ENCODE measurements at places on chromosomes 3 and 15.

DNA sequence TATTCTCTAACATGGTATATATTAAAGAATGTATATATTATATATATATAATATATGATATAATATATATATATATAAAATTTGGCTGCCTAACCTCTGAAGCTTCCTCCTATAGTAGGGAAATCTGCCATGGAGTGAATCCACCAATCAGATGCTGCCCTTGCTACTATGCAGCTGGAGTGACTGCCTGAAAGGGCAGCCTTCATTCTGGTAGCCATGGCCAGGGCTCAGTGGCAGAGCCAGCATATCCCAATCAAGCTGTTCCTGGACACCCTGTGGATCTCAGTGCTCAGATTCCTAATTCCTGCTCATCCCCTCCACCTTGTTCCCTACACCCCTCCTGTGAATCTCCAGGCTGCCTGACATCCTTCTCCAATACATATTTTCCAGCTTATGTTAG lies 2.2 kb upstream of the SH3GL3 start:
- no peak for DNase-seq

DNA sequence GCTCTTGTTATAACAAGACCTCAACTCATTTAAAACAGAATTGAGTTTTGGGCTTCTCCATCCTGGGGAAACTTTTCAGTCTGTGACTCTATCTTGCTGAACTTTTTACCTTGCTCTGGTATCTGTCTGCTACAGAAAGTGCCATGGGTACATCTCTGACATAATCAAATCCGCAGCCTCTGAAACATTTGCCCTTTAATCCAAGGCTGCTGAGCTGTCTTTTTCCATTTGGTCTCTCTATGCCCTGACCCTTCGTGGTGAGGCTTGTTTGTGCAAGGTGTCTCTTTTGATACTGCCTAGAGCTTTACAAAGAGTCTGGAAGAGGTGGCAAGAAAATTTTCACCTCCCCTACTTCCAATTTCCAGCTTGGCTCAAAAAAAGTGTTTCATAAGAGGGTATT lies 11.3 kb downstream of the TMEM108 start:
- DNase-seq: no peak

- DNase-seq: no peak
These were observed 412.9 kb upstream of the GRM7 start for GRCh38 chr3:6448011-6448410.

- no peak for DNase-seq
These were observed 33.3 kb upstream of the RPN1 start for GRCh38 chr3:128683957-128684356.

DNA sequence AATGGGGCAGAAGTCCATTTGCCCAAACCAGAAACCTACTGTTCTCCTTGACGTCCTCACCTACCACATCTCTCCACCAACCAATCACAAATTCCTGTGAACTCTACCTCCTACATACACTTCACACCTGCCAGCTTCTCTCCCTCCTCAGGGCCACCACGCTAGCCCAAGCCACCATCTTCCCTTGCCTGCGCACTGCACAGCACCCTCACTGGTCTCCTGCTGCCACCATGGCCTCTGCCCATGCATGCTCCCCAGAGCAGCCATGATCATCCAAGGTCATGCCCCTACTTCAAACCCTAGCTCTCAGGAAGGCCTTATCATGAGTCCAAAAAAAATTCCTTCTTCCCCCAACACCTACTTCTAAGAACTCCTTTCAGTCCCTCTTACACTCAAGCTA lies 1.1 kb upstream of the EPHB3 start:
- DNase-seq: no peak

GRCh38 chr15:91887321-91887720 lies 33.8 kb downstream of the SLCO3A1 start:
- DNase-seq: no peak

- DNase-seq: no peak
These were observed 195.3 kb downstream of the ABHD5 start for GRCh38 chr3:43885908-43886618.

GRCh38 chr15:34582461-34583371 lies 735 bp downstream of the GOLGA8B start:
- peak; percentile 8 for DNase-seq

GRCh38 chr3:124358156-124358555 lies 366.2 kb upstream of the ROPN1 start:
- no peak for DNase-seq

DNA sequence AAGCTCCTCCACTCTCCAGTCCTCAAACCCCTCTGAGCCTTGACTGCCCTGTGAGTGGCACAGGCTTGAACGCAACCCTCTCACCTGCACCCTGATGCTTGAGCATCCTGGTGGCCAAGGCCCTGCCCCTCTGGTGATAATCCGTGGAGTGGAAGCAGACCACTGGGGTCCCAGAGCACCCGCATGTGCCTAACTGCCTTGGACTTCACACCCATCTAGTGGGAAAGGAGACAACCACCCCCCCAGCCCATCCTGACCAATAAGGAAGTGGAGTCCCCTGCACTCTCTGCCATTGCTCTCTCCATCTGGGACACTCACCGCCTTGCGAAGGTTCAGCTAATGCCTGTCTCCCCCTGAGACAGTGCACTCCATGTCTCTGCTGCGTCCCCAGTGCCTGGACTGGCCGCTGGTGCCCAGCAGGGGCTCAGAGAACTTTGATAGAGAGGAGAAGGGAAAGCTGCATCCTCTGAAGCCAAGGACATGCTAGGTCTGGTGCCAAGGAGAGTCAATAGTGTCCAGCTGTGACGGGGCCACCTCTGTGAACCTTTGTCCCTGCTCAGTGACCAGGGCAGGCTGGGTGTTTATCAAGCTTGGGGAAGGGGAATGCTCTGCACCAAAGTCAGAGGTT lies 3.4 kb downstream of the KLF15 start:
- no peak for DNase-seq

DNA sequence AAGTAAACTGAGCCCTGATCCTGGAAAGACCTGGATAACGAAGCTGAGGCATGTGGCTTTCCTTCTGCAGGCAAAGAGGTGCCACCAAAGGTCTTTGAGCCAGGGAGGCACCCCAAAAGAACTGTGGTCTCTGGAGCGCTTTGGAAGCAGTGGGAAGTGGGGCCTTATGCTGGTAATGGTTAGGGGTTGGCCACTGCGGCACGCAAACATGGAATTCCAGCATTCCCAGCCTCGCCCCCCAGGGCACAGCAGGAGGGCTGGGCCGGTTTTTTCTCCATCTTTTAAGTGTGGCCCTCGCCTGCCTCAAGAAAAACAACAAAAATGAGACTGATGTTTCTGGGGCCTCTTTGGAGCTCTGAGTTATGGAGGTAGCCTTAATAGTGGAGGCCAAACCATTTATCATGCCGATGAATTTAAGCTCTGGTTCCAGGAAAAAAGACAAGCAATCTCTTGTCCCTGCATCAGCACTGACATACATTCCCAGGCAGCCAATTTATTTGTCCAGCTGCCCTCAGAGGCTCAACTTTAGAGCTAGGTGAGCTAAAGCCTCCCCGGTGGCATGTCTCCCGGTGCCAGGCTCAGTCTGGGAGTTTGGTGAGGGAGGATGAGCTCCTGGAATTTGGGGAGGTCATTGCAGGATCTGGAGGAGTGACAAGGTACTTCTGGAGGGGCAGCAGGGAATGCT lies 109.0 kb downstream of the TLE3 start:
- no peak for DNase-seq

- DNase-seq: no peak
These were observed 129.3 kb upstream of the FEZF2 start for GRCh38 chr3:62502315-62503300.

DNA sequence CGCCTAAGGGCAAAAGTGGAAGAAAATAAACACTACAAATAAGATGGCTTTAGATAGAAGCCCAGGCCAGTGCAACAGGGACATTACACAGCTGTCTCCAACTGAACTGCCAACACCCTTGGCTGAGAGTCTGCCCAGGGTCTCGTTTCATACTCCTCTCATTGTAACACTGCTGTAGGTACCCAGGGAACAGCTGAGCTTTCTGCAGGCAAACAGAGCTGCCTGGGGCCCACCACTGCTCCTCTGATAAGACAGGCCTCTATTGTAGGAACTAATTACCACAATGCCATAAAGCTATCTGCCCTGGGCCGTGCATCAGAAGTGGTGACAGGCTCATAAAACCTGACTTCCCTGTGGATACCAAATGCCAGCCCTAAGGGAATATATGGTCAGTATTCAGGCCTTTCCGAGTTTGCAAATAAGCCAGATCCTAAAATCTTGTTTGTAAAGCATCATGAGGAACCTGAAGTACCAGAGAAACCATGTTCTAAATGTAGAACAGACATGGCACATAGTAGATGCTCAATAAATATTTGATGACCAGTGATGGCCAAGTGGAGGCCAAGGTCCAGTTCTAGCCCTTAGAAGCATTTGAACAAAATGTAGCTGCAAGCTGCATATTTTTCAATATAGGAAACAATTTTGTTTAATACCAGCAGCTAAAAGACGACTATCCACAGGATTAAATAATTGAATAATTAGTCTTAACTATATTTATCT lies 84.3 kb upstream of the NEO1 start:
- DNase-seq: no peak

DNA sequence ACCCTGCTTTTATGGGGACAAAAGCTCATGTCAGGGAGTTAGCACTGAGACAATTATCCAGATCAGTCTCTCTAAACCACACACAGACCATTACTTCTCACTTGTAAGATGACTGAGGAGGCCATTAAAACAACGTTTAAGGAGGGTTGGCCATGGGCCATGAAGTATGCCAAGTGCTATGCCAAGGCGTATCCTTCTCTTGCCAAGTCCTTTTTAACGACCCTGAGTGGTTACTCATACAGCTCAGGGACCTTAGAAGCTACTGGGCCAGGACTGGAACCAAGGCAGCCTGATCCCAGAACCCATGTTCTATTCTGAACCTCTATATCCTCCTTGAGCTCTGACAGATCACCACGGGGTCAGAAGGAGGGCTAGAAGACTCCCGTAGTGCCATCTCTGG lies 50.0 kb downstream of the NMNAT3 start:
- DNase-seq: no peak

- no peak for DNase-seq
These were observed 68.9 kb downstream of the CYFIP1 start for GRCh38 chr15:22911306-22911705.

DNA sequence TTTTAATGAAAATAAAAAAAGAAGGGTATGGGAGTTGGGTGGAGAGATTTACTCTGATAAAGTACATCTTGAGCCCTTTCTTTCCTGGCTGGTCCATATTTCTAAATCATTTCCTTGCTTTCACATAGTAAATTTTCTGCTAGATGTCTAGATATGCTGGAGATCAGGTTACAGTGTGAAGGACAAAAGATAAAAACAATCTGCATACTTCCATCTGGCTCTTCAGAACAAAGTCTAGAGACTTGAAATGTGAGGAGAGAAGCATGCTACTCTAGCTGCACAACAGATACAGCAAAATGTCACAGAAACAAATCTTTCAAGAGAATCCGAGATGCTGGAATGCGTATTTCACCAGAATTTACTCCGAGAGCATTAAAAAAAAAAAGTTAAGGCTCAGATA lies 42.2 kb downstream of the FOXP1 start:
- DNase-seq: no peak

DNA sequence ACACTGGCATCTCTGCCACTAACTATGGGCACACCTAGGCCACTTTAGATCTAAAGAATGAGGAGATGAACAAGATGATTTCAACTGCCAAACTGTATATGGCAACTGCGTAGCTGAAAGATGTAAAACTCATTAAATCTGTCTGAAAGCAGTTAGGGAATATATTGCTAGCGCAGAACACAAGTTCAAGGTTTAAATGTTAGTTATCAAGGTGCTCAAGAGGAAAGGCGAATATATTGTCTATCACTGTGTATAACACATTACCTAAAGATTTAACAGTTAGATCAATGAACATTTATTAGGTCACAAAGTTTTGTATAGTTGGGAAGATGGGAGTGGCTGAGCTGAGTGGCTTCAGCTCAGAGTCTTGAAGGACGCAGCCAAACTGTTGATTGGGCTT lies 33.9 kb upstream of the PSMD6 start:
- DNase-seq: no peak

DNA sequence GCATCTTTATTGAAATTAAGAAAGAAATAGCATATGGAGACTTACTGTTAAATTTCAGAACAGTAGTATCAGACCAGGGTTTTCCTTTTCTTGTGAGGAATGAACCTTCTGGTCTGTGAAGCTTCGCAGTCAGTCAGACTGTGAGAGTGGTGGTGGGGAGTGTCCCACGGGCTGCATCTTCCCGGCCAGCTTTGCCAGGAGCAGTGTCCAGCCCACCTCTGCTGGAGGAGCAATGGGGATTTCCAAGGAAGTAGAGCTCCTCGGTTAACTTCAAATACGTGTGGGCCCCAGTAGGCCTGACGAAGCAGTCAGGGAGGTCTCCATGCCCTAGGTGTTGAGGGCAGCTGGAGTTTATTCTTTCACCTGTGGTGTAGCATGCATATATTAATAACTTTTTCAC lies 40.9 kb upstream of the FBXL22 start:
- no peak for DNase-seq

DNA sequence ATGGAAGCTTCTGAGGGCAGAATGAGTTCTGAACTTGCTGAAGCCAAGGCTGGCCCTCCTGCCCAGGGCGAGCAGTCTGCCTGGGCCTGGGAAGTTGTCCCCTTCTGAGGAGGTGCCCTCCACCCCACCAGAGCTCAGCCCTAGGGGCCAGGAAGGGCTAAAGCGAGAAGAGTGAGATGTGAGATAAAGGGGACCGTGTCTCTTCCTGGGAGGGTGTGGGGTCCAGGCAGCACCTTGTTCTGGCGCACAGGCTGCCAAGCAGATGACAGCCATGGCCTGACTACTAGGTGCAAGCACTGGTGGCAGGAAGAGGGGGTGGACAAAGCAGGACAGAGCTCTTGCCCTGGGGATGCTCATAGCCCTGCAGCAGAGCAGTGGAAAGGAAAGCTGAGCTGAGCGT lies 3.7 kb downstream of the PAK6 start:
- DNase-seq: no peak

GRCh38 chr15:54618120-54618519 lies 578.6 kb downstream of the RSL24D1 start:
- no peak for DNase-seq

DNA sequence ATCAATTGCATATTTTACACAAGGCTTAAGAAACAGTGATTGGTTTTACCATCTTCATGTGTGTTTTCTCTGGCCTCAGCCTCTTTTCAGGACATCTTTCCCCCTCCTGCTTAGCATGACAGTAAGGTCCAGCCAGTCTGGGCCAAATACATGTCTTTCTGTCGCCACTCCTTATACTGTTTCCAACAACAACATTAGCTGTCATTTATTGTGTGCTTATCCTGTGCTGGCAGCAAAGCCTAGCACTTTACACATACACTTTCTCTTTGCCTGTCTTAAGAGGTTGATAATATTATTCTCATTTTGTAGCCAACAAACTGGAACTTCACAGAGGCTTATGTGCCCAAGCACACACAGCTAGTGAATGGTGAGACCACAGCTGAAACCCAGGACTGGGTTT lies 37.8 kb downstream of the B3GALNT1 start:
- no peak for DNase-seq

DNA sequence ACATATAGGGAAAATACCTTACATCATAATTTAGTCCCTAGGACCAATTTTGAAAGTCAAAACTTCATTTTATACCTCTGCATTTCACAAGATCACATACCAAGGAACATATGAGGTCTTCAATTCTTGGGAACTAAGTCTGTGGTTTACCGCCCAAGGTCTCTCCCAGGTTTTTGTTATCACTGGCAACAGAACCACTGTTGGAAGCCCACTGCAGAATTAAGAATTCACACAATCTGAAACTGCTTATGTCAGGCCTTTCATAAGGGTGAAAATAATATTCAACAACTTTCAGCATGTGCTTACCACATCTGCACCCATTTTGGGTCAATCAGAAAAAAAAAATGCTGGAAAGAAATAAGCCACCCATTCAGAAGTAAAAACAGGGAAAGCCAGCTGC lies 107.2 kb upstream of the MME start:
- no peak for DNase-seq
